ENCODE measurements at places on chromosomes 2 and 18. TPM values are rescaled to one million over a fixed set of nuclear protein-coding genes. Genes with fewer than 3 reads are reported as not detected.

SAG gene
- total RNA-seq = not detected

CHRNG gene
- not detected for total RNA-seq

EDAR gene
- total RNA-seq = not detected

SLC16A14 gene
- 10.8 TPM for total RNA-seq

DOK6 gene
- 1.2 TPM for total RNA-seq

Measured in uterus (tissue), 4 donors.